Activated CD8-positive, alpha-beta memory T cell treated with anti-CD3 and anti-CD28 coated beads for 4 hours (primary cell): ENCODE measurements at places on chromosomes 1 and 21.

DNA sequence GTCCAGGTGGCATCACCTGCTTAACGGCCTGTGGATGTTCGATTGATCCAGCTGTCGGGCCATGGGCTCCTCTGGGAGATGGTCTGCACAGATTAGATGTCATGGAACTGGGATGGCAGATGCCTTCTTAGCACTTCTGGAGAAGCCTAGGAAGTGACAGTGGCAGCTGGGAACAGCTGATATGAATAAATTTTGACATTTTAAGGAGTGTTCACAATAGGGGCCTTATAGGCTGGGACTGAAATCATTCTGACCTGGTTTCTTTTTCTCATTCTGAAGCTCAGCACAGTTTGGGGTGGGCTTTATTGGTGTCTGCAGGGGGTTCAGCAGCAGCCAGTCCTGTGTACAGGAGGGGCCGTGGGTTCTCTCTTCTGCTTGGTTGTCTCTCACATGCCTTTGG is 175.3 kb downstream of the CACNA1E start:
- DNase-seq: no peak

- no peak for DNase-seq
These were observed 794 bp upstream of the FAM76A start for GRCh38 chr1:27724961-27725373.

- no peak for DNase-seq
These were observed 184.2 kb upstream of the USP24 start for GRCh38 chr1:55399346-55399745.

GRCh38 chr1:205581321-205581980 is 50.4 kb downstream of the ELK4 start:
- no peak for DNase-seq

GRCh38 chr1:96096613-96097321 is 624.8 kb upstream of the PTBP2 start:
- no peak for DNase-seq

- no peak for DNase-seq
These were observed 91.7 kb downstream of the SLC45A1 start for GRCh38 chr1:8409606-8410005.

GRCh38 chr1:76480827-76481226 is 386.5 kb upstream of the ST6GALNAC5 start:
- DNase-seq: no peak

- DNase-seq: no peak
These were observed 36.1 kb downstream of the ST6GALNAC3 start for GRCh38 chr1:76110666-76111065.

DNA sequence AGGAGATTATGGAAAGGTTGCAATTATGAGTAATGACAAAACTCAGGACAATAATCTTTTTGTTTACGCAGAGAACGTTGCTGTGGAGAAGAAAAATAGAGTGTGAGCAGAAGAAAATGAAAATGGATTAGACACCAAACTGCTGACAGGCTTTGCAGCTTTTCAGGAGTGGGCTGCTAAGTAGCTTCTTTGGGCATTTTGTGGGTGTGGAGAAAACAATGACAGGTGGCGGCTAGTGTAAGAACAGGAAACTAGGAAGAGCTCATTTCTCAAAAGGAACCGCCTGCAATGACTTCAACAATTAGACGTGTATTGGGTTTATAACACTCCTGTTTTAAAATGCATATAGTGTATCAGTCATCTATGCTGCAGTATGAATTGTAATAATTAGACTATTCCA is 18.3 kb upstream of the PALMD start:
- no peak for DNase-seq

- DNase-seq: no peak
These were observed 493.2 kb downstream of the PTPRC start for GRCh38 chr1:199132006-199132405.

DNA sequence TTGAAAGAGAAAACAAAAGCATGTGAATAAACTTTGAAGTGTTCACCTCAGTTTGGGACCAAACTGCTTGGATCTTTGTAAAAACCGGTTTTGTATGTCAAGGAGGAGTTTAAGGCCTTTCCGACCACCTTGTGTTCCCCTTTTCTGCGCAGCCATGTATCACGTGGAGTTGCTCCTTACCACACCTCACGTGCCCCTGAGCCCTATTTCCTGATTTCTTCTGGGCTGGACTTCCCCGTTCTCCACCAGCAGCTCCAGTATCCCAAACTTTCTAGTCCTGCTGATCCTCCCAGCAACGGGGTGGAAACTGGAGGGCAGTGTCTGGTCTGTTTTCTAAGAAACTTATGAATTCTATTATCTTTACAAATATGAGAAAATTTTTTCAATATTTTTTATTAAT is 1.6 kb upstream of the SH3D21 start:
- no peak for DNase-seq

DNA sequence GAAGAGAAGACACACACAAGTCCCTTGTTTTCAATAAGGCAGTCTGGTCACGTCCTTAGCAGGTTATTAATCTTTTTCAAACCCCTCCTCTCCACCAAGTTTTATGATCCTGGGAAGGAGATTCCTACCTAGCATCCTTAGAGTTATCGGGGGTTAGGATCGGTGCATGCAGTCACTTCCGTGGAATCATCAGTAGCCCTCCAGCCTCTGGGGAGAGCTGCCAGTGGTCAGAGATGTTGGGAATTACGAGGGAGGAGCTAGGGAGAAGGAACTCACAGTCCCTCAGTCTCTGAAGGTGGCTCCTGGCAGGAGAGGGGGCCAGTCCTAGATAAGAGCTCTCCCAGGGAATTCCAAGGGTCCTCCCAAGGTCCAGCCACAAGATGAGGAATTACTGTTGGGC is 57.7 kb upstream of the ATP5PO start:
- DNase-seq: no peak

GRCh38 chr21:36134803-36135390 is at the start of gene CBR3:
CBR3 (plus strand) TSS chr21:36135079; CDS start chr21:36135193, 114 bp downstream.
- no peak for DNase-seq

DNA sequence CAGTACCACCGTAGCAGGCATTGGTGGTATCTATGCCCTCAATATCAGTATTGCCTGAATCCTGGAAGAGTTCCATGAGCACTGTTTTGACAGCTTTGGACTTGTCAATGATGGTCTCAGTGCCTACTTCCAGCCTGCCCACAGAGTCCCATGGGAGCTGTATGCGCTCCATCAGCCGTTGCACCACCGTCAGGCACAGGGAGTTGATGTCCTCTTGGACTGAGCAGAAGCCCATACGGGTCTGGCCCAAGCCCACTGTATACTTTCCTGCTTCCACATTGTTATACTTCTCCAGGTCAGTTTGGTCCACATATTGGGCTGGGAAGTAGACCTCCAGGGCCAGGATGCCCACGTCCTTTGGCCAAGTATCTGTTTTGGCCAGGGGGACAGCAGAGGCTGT is 4.5 kb downstream of the HMGCS2 start:
- DNase-seq: no peak
